ENCODE measurements at places on chromosomes 7 and 10.

- DNase-seq, result peak; percentile 95
These were observed 9.8 kb downstream of the LFNG start for GRCh38 chr7:2529161-2530070.

GRCh38 chr10:123146013-123146893, 1.7 kb upstream of the HMX2 start:
- no peak for DNase-seq

DNA sequence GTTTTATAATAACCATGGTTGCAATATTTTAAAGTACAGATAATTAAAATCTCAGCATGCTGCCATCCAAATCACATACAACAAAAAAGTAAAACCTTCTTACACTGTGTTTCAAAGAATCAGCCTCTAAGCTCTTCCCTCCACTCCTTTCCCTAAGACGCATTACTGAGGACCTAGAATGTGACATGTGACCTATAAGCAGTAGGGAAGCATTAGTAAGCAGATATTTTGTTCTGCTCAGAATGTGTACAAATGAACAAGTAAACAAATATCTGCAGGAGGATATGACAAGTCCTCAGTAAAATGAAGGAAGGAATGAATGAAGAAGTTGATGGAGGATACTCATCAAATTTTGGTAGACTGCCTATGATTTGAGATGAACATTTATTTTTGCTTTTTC, 49.1 kb downstream of the RAB11FIP2 start:
- DNase-seq, result no peak

DNA sequence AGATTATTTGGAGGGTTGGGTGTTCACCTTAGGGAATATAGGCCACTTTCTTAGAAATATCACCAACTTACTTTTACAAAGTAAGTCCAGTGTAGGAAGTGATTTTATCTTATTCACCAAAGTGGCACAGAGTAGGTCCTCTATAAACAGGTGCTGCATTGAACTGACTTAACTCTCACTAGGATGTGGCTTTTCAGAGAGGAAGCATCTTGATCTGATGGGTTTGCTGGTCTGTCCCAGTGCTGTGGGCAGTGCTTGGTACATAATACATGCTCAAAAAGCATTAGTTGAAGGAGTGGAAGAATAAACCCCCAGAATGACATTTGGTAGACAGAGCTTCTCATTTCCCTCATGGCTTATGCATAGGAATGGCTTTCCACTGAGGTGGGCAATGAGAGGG, 334.7 kb downstream of the LRMDA start:
- no peak for DNase-seq

- DNase-seq, result no peak
These were observed 184.4 kb downstream of the GRID1 start for GRCh38 chr10:86182150-86182549.

- DNase-seq, result no peak
These were observed 50.5 kb downstream of the PRF1 start for GRCh38 chr10:70551971-70552422.

- DNase-seq, result peak; percentile 36
These were observed 789 bp downstream of the TCF7L2 start for GRCh38 chr10:112950714-112951358.

DNA sequence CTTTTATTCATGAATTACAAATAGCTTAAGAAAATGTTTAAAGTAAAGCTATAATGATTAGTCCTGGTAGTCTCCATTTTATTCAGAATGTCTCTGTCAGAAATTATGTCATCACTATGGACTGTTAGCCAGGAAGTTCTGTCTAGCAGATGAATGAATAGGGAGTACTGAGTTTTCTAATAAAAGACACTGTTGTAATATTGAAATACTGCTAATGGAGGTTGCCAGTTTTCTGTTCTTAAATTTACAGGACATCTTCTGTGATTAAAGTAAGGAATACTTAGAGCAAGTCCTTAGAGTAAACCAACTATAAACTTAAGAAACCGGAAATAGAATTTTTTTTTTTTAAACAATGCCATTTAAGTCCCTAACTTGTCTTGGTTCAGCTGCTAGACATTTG, 309.8 kb downstream of the ADK start:
- DNase-seq, result no peak

DNA sequence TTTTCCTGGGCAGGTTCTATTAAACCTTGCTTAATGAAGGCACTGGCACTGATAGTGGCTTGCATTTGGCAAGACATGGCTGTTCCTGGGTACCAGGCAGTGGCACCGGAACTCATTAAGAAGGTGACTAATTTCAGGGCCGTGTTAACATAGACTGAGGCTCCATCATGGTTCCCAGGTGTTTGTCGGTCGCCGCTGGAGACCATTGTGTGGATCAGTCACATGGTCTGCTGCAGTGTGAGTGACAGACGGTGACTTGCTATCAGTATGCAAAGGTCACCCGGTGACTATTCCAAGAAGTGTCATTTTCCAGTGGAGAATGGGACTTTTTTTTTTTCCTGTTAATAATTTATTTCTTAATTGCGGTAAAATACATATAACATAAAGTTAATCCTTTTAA, 106.3 kb downstream of the INSYN2A start:
- DNase-seq, result no peak
